Activated CD8-positive, alpha-beta memory T cell treated with anti-CD3 and anti-CD28 coated beads for 4 hours (primary cell): ENCODE measurements at places on chromosomes 2 and 18.

GRCh38 chr18:23950644-23951043, 63.9 kb upstream of the TTC39C start:
- no peak for DNase-seq

- DNase-seq = no peak
These were observed 3.5 kb upstream of the KCNE4 start for GRCh38 chr2:223048519-223048918.

DNA sequence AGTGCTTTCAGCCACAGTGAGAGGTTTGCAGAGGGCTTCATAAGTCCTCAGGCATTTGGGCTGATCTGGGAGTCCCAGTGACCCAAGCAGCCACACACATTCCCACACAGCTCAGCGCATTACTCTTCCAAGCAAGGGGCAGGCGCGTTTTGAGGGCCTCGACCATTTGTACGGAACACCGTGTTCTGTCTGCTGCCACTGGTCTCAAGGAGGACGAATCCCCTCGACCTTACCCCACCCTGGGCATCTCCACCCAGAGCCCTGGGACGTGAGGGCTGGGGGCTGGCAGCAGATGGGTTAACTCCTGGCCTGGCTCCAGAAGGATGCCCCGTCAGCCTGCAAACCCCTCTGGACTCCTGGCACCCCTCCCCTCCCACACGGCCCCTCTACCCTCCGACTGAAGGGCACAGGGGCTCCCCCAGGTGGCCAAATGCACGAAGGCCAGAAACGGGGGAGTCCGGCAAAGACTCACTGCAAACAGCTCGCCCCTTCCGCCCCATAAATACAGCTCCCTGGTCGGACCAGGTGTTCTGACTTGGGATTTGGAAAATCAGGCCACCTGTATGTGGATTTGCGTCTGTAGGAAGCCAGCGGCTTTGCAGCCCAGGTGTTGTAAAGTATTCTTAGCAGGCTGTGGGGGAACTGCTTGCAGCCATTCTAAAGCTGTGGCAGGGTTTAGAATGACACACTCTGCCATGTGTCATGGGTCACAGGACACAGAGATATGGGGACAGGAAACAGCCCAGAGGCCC, 33.6 kb upstream of the PTMA start:
- DNase-seq = no peak

GRCh38 chr18:48314690-48315089, 94.5 kb downstream of the ZBTB7C start:
- no peak for DNase-seq

DNA sequence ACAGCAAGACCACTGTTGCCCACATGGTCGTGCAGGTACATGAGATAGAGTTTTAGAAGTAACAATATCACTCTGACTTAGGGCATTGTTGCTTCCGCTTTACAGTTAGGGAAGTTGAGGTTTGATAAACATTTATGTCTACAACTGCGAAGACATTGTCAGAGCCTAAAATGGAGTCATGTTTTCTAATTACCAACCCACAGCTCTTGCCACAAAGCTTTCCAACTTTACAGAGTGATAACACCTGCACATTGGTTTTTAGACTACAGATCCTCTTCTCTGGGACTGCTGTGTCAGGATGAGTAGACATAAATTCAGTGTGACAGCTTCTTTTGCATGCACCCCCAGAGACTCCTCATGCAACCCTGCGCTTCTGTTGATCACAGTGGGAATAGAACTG, 119.0 kb downstream of the FEZ2 start:
- DNase-seq = no peak

GRCh38 chr18:47422524-47422923, 171.1 kb upstream of the SKOR2 start:
- no peak for DNase-seq

GRCh38 chr2:20877960-20878359, 55.1 kb upstream of the LDAH start:
- no peak for DNase-seq

DNA sequence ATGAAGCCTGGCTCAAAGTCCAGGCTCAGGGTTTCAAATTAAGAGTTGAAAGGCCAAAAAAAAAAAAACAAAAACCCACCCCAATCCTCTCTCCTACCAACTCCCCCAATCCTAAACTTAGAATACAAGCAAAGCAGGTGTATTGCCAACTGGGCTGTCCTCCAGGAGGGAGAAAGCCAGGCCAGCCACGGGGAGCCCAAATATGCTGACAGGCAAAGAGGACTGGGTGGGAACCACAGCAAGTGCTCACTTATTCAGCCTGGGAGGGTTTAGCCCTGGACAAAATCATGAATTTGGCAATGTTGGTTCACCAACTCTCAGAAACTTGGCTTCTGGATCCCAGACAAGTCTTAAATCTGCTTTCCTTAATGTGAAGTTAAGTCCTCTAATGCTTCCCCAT, 36.5 kb downstream of the GKN2 start:
- DNase-seq = no peak
